ENCODE measurements at places on chromosomes 1 and 21.

DNA sequence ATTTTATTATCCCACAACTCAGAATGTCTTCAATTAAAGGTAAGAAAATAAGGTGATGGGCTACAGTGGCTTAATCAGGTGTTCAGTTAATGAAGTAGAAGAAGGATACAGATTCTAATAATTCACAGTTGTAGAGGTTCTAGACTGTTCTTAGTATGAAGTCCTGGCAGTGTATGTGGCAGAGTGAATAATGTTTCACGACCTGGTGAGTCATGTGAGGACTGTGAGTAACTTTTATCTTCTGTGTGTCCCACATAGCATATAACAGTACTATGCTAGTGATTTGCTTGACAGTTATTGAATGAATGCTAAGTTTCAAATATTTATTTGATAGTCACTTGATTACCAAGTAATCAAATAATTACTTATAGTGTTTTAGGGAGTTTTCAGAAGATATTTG, 20.0 kb downstream of the SLC16A4 start:
- DNase-seq = no peak

DNA sequence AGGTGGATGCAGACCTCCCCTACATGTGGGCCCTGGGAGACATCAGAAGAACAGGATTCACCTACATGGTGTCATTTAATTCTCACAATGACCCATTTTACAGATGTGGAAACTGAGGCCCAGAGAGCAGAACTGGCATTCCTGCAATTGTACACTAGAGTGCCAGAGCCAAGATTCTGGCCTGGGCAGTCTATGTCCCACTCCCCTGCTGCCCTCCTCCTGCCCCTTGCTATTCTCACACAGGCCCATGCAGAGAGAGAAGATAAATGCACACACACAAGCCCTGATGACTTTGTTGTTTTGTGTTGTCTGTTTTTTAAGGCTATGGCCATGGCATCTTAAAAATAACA, 64.2 kb downstream of the EPHB2 start:
- no peak for DNase-seq

GRCh38 chr1:59645893-59646292, 168.9 kb upstream of the HOOK1 start:
- peak; percentile 60 for DNase-seq

GRCh38 chr1:212967801-212968200, 17.5 kb downstream of the VASH2 start:
- DNase-seq = no peak

DNA sequence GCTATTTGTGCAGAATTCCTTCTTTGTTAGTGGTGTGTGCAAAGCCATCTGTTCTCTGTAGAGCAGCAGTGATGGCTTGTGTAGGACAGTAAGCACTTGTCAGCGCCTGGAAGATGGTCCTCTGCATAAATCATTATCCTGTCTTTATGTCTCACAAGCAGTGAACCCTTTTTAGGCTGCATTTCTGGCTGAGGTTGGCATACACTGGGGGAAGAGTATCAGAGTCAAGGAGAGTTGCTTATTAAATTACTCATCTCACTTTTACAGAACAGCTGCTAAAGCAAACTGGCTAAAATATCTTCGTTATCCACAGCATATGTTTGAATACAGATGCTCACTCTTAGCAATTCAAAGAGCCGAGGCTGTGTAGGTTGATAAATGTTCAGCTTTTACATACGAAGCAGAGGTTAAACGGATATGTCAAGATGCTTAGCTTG, 54.6 kb upstream of the NCAM2 start:
- DNase-seq = no peak

DNA sequence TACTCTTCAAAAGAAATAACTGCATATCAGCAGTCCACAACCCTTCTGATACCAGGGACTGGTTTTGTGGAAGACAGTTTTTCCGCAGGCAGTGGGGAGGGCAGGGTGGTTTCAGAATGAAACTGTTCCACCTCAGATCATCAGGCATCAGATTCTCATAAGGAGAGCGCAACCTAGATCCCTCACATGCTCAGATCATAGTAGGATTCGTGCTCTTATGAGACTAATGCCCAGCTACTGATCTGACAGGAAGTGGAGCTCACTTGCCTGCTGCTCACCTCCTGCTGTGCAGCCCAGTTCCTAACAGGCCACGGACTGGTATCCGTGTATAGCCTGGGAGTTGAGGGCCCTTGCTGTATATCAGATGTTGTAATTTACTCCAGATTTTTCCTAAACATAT, 11.5 kb downstream of the RO60 start:
- no peak for DNase-seq

- no peak for DNase-seq
Measured at GRCh38 chr1:41314376-41315145, 46.7 kb upstream of the FOXO6 start.

Data from astrocyte of the cerebellum (primary cell).